ENCODE measurements at places on chromosomes 5 and 9.

DNA sequence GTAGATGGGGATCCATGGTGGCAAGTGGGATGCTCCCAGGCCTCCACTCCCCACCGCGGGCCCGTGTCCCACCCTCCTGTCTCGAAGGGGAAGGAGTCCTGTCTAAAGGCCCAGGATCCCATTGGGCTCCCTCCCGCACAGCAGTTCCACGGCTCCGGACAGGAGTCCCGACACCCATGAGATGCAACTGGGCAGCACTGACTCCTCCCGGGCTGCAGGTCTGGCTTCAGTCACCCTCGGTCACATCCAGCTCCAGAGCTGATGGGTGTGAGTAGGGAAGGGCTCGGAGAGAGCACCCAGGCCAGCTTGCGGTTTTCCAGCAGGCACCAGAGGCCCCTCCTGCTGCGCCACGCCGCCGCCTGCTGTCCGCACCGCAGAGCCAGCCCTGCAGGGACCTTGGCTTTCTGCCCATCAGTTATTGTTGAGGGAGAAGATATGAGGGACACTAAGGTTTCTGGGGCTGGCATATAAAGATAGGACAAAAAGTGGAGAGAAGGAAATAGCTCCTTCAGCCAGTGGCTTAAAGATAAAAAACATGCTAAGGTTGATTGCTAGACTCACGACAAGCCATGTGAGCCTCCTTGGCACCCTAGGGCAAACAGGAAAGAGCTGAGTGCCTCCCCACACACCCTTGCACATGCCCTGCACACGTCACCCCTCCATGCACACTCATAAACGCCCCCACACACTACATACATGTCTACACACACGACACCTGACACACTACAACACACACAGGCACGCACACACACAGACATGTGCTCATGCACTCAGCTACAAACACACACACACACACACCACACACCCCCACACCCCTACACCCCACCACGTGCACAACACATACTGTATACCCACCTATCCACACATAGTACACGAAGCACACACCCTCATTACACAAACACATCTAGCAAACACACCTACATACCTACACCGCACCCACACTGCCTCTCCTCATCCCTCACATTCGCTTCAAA is 79.0 kb downstream of the AK8 start:
- no peak for DNase-seq

DNA sequence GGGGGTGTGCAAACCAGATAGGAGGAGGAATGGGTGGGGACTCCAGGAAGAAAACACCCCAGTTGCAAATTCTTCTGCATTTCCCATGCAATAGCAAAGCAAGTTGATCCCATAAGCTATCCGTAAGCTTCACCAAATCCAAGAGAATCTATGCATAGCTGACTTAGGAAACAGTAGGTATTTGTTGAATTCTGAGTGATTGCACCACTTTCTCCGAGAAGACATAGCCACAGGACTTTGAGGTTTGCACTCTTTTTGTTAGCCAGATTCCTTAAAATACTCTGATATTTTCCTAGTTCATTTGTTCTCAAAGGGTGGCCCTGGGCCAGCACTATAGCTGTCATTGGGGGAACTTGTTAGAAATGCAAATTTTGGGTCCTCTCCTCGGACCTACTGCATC is 271.9 kb downstream of the SLIT3 start:
- no peak for DNase-seq

DNA sequence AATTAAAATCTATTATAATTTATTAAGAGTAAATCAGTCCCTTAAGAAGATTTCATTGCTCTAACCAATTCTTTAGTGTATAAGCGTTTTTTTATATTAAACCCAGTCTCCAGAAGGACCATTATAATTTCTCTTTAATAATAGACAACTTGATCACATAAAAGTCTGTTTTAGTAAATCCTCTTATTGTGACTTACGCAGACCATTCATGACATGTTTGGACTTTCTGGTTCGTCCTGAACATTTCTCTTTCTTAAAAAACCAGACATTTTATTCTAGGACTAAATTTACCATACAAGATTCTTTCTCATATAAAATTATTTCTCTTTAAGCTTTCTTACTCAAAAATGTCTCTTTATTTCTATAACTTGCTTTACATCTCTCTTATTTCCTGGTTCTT is 196.2 kb upstream of the RAI14 start:
- DNase-seq = no peak

DNA sequence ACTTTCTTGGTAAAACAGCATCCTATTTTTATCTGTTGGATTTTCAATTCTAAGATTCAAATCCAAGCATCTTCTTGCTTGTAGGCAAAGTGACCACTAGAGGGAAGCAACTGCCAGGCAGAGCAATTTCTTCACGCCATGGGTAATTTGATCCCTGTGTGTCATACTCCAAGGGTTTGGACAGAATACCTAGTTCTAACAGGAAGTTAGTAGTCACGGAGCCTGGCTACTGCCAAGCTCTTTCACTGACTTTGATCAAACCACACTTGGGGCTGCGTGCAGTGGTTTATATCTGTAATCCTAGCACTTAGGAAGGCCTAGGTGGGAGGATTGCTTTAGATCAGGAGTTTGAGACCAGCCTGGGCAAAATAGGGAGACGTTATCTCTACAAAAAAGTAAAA is 473.6 kb upstream of the TNC start:
- peak; percentile 71 for DNase-seq

GRCh38 chr5:57816108-57816507 is 333.5 kb upstream of the ACTBL2 start:
- DNase-seq = no peak

GRCh38 chr5:50768634-50769033 is 102.2 kb downstream of the PARP8 start:
- no peak for DNase-seq

DNA sequence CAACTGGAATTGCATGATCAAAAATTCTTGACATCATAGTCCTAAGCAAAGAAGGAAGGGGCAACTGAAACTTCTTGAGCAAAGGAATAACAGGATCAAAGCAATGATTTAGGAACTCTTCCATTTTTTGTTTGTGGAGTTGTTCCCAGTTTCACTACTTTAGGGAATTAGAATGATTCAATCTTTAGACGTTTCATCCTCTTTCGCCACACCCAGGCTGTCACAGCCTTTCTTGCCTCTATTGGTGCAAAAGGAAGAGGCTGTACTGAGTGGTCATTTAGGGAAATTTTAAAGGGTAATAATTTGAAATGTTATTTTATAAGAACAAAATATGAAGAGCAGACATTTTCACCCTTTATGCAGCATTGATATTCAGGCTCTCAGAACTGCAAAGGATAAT is 1026.0 kb upstream of the ARRDC3 start:
- no peak for DNase-seq

Data from psoas muscle (tissue), 8 donors.